ENCODE measurements at places on chromosomes 11 and 22.

GRCh38 chr22:42283278-42284201 lies 13.1 kb upstream of the TCF20 start:
- DNase-seq = no peak

- no peak for DNase-seq
These were observed 29.6 kb upstream of the UPB1 start for GRCh38 chr22:24465566-24465965.

GRCh38 chr11:117510646-117511045 lies 183.0 kb downstream of the CEP164 start:
- DNase-seq = no peak

GRCh38 chr22:49524362-49524761 lies 303.3 kb downstream of the BRD1 start:
- no peak for DNase-seq

GRCh38 chr11:83736684-83737083 lies 450.5 kb upstream of the CCDC90B start:
- DNase-seq = no peak

DNA sequence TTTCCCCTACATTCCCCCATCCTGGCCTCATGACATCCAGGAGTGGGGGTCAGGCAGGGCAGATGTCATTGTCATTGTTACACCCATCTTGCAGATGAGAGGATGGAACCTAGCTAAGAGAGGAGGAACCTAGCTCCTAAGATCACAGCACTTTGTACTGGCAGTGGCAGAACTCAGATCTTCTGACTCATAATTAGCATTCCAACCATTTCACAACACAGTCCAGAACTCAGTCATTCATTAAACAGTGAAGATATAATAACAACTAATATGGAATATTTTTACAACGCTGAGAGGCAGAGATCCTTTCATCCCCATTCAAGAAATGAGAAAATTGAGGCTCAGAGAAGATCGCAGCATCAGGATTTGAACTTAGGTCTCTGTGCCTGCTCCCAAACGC lies 127.8 kb downstream of the CHST1 start:
- no peak for DNase-seq

DNA sequence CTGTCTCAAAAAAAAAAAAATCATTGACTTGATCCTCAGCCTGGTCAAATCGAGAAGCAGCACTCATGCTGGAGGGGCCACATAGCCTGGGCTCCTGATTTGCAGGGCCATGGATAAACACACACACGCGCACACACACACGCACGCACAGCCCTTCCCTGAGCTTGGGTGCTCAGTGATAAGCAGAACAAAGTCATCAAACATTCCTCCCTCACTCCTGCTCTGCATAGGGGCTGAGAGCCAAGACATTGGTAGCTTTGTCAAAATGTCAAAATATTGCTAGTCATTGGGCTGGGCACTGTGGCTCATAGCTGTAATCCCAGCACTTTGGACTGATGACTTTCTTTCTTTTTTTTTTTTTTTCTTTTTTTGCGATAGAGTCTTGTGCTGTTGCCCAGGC lies 34.0 kb upstream of the A4GALT start:
- DNase-seq = no peak

DNA sequence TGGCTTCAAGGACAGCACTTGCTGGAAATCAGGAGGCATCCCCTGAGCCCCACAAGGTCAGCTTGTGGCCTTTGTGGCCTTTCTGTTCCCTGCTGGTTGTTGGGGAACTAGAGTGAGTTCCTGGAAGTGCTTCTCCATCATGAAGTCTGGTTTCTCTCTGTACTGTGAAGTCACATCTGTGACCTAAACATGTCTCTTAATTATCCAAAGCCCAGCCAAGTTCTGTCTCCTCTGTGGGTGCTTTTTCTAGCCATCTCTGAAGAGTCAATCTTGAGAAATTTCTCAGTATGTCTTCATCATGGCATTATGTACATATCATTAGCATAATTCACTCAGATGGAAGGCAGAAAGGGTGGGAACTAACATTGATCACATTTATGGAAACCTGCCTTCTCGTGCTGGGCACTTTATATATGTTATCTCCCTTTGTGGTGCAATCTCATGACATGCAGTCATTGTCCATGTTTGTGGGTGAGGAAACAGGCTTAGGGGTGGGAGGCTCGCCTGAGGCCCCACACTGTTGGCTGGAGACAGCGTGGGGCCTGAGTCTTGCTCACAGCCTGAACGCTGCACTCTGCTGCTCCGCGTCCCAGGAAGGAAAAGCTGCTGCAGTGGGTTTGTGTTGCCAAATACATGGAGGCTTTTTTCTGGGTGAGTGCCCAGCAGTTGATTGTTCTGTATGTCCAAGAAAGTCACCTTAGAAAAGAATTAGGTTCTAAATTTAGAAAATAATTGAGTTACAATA lies 24.6 kb downstream of the IGHMBP2 start:
- DNase-seq = no peak

- DNase-seq = no peak
These were observed 12.0 kb downstream of the OR8A1 start for GRCh38 chr11:124581817-124582216.

- no peak for DNase-seq
These were observed 67.3 kb downstream of the IMMP1L start for GRCh38 chr11:31442086-31442485.

- no peak for DNase-seq
These were observed 30.4 kb upstream of the CREB3L1 start for GRCh38 chr11:46247090-46247489.

GRCh38 chr11:35997902-35998520 lies 54.1 kb downstream of the LDLRAD3 start:
- no peak for DNase-seq

DNA sequence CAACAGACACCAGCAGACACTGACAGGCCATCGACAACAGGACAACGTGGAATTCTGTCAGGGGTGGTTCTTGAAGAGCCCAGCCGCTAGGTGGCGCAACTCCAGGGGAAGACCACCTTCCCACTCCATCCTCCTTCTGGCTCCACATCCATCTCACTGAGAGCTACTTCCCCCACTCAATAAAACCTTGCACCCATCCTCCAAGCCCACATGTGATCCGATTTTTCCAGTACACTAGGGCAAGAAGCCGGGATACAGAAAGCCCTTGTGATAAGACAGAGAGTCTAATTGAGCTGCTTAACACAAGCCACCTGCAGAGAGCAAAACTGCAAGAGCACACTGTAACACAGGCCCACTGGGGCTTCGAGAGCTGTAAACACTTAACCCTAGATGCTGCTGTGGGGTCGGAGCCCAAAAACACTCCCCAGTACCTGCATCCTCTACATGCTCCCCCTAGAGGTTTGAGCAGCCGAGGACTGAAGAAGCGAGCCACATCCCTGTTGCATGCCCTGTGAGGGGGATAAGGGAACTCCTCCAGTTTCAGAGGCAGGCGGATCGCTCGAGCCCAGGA lies 11.5 kb upstream of the RAB39A start:
- DNase-seq = no peak

DNA sequence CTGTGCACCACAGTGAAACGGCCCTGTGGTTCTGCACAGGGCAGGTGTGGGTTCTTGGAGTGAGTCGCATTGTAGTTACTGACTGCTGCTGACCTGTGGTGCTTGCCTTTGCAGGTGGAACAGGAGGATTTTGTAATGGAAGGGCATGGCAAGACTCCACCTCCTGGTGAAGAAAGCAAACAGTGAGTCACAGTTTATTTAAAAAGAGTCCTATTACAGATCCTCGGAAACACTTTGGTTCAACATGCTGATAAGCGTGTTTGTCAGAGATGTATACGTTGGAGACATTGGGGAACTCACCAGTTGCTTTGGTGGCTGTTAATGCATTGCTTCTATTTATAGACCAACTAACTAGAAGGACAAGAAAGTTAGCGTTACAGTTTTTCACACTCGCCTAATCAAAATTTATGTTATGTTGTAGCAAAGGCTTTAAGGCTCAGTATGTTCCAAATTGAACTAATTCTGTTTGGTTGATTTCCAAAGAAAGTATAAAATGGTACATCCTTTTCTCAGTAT lies 21.7 kb upstream of the TNRC6B start:
- no peak for DNase-seq

DNA sequence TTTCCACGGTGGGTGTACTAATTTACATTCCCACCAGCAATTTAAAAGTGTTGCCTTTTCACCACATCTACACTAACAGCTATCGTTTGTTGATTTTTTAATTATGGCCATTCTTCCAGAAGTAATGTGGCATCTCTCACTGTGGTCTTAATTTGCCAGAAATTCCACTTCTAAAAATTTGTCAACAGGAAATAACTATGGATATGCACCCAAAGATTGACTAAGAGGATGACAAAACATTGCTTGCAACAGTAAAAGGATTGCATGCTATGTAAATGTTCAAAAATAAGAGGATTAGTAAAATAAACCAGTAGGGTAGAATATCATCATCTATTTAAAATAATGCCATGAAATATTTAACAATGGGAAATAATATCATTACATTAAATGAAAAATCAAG lies 219.5 kb downstream of the DCDC1 start:
- no peak for DNase-seq

DNA sequence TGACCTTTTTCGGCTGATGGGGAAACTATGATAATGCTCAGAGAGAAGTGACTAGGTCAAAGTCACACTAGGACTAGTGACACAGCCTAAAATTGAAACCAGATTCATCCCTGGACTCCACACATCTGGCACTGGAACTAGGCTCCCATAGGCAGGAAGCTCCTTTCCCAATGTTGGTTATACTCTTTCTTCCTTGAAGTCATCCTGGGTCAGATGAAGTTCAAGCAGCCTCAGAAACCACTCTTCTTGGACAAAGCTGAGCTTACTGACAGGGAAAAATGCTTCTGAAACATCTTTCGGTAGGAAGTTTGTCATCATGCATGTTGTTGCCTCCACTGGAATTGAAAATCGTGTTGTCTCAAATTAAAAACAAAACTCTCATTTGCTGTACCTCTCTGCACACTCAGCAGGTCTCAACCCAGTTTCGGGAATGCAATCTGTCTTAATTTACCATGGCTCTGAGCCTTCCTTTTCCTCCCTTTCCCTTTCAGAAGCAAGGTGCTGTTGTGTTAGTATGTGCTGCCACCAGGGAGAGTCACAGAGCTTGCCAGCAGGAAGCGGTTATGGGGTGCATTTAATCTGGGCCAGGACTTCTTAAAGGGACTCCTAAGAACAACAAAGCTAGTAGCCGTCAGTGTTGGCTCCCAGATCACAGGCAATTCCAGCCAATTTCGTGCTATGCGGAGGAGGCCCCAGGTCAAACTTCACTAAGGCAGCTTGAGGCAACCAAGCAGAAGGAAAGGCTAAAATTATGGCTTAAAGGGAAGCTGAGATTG lies 384.8 kb downstream of the TENM4 start:
- DNase-seq = no peak

GRCh38 chr11:67071420-67072284 lies 15.0 kb downstream of the RHOD start:
- peak; percentile 54 for DNase-seq

DNA sequence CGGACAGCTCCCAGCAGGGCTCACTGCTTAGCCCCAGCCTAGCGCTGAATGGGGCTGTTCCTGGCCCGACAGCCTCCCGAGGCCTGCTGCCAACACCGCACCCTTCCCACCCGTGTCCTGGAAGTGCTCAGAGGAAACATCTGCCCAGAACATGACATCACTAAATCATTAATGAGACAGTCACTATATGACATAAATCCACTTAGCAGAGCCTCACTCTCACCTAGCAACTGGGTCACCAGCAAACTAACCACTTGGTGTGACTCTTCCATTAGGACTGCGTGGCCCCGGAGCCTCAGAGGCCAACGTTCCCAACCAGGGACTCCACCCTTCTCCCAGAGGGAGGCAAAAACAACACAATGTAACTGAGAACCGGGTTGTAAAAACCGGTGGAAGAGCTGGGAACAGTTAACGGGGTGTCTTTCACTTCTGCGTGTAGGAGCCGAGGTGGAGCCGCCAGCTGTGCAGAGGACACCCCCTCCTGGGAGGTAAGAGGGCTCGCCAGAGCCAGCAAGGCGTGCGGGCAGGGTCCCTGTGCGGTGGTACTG lies 21.4 kb upstream of the PACSIN2 start:
- no peak for DNase-seq

GRCh38 chr22:20509344-20510047 lies 2.1 kb downstream of the MED15 start:
- DNase-seq = no peak

Data from stimulated activated CD8-positive, alpha-beta memory T cell treated with anti-CD3 and anti-CD28 coated beads, Interleukin-4, amount 100 ng/mL, for 1 hour (primary cell).